Fibroblast of skin of left biceps (primary cell): ENCODE measurements at places on chromosomes 12 and 14.

- no peak for DNase-seq
These were observed 43.4 kb upstream of the NR2C1 start for GRCh38 chr12:95116773-95117172.

- DNase-seq: no peak
These were observed 120.1 kb downstream of the SMOC1 start for GRCh38 chr14:69999261-69999674.

GRCh38 chr12:112597986-112598385 lies 179.2 kb downstream of the PTPN11 start:
- DNase-seq: no peak

- no peak for DNase-seq
These were observed 119.8 kb downstream of the DPF3 start for GRCh38 chr14:72774141-72774540.

DNA sequence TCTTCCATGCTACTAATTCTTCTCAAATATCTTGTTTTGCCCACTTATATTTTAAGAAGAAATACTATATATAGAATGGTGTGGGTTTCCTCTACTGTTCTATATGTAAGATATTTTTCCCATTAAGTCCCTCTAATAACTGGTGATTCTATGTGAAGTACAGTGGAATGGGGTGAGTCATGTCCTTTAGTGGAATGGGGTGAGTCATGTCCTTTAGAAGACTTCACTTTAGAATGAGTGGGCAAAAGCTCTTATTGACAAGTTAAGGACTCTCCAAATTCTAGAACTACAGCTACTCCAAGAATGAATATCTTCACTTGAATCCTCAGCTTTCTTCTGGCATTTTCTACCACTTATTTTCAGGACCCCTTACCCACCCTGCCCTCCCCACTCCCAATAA lies 349.9 kb downstream of the ETNK1 start:
- DNase-seq: peak; percentile 62
